ENCODE measurements at places on chromosomes 11 and 22.

GRCh38 chr11:95398437-95399112, 167.6 kb upstream of the SESN3 start:
- no peak for DNase-seq

GRCh38 chr11:67288198-67288451, 978 bp upstream of the ANKRD13D start:
- DNase-seq: no peak

DNA sequence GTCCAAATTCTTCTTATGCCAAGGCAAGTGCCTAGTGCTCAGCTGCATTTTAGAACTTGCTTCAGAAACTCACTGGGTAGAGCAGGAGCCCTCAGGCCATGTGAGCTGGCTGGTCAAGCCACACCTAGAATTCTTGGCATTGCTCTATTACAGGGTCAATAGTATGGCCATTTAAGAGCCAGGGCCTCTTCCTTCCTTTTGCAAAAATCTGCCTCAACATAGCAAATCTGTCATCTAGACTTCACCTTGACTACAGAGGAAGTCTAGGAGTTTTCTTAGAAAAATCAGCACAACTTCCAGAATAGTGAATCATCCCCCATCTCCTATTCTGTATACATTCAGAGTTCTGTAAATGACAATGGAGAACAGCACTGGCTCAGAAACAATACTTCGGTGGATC, 112.0 kb upstream of the TTC12 start:
- no peak for DNase-seq

DNA sequence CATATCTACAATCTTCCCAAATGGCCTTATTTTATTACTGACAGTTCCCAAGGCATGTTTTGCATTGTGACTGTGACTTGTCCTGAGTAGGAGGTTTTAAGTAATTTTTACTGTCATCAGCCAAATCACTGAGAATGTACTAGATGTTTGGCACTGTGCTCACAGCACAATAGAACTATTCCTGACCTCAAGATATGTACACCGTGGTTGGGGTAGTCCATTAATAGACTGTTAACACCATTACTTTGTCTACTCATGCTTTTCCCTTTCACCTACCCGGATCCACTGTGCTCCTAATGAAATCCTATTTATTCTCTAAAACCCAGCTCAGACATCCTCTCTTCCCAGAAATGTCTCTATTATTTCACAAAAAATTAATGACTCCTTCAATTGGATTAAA, 168.7 kb upstream of the TENM4 start:
- no peak for DNase-seq

GRCh38 chr11:45535033-45535432, 130.4 kb downstream of the CHST1 start:
- no peak for DNase-seq

GRCh38 chr11:74686792-74687191, 44.4 kb downstream of the CHRDL2 start:
- DNase-seq: no peak

- no peak for DNase-seq
Observed at GRCh38 chr22:39351689-39352214, 2.0 kb downstream of the SYNGR1 start.

- DNase-seq: no peak
Observed at GRCh38 chr11:23192256-23192655, 332.0 kb upstream of the CCDC179 start.
